ENCODE measurements at places on chromosomes 4 and X.

DNA sequence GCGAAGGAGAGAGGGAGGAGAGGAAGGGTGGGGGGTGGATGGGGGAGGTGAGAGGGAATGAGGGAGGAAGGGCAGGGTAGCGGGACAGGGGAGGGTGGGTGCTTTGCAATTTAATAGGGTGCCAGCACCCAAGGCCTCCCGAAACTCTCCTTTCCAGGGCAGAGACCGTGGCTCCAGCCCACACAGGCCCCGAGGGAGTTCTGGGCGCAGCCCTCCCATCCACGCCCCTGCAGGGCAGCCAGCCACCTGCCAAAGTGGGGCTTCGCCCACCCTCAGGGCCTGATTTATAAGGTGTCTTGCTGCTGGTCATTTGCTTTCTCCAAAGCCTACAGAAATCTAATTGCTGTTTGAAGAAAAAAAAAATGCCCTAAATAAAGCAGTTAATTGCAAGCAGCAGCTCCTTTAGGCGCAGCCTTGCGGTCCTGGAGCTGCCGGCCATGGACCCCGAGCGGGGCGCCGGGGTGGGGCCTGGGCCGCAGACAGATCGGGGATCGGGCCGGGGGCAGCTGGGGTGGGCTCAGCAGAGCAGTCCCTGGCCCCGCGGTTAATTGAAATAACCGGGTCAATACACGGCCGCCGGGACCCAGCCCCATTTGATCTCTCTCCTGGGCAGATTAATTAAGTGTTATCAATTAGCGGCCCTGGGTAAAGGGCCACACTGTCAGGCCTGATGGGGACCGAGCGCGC is 106.0 kb upstream of the NKX1-1 start:
- no peak for DNase-seq

- no peak for DNase-seq
These were observed at the start of gene ESX1 for GRCh38 chrX:104254442-104255115. TSS of gene ESX1 (minus strand) at chrX:104254933. CDS start at chrX:104254849, 84 bp downstream.

GRCh38 chr4:114208574-114209151 is 229.2 kb upstream of the ARSJ start:
- no peak for DNase-seq

DNA sequence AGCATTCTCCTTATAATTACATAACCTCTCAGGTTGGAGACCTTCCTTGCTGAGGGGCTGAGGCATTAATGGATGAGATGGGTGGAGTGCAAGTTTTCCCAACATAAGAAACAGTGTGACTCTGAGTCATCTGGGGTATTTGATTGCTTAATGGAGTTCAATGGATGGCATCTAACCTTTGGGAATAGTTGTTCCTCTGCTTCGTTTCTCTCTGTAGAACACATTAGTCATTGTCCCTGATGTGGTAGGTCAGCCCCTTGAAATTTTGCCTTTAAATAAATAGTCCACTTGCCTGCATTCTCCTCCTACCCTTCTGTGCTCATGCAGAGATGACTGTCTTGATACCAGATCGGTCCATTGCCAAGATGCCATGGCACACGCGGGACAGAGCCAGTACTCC is 38.6 kb downstream of the SLITRK2 start:
- DNase-seq = no peak

DNA sequence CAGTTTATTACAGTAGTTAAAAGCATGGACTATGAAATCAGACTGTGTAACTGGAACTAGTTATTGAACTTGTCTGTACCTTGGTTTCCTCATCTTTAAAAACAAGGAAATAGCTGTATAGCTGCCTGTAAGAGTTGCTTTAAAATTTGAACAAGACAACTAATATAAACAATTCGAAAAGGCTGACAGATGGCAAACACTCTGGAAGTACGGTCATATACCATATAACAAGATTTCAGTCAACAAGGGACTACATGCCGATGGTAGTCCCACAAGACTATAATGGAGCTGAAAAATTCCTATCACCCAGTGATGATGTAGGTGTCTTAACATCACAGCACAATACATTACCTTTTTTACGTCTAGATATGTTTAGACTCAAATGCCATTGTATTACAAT is 78.7 kb downstream of the CNOT6L start:
- DNase-seq = no peak

GRCh38 chr4:99468889-99469288 is 33.7 kb upstream of the ADH7 start:
- DNase-seq = no peak

- no peak for DNase-seq
These were observed 8.7 kb upstream of the SLC25A4 start for GRCh38 chr4:185134307-185134869.

- no peak for DNase-seq
These were observed 134.0 kb upstream of the MAP9 start for GRCh38 chr4:155510771-155511170.

GRCh38 chrX:66914080-66914479 is 275.2 kb upstream of the EDA2R start:
- no peak for DNase-seq

GRCh38 chrX:9835585-9836210 is 49.5 kb downstream of the SHROOM2 start:
- no peak for DNase-seq

- DNase-seq = no peak
These were observed 49.2 kb upstream of the DDX53 start for GRCh38 chrX:22950269-22951266.

DNA sequence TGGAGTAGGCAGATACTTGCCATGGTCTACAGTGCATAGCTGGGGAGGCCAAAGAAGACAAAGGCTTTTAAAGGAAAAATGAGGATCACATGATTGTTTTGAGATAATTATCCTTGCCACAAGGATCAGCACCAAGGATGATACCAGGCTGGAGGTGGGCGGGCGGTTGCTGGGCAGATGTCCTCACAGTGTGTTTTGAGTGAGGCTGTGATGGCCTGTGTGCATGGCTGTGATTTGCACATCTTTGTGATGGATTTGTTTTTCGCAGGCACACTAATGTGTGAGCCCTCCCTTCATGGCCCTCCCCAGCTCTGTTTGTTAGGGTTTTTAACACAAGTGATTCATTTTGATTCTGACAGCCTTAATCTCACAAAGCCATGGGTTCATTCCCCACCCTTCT is 46.8 kb downstream of the RGS12 start:
- no peak for DNase-seq

All from caudate nucleus (tissue), 63 donors.